ENCODE measurements at places on chromosomes 3 and 15.

DNA sequence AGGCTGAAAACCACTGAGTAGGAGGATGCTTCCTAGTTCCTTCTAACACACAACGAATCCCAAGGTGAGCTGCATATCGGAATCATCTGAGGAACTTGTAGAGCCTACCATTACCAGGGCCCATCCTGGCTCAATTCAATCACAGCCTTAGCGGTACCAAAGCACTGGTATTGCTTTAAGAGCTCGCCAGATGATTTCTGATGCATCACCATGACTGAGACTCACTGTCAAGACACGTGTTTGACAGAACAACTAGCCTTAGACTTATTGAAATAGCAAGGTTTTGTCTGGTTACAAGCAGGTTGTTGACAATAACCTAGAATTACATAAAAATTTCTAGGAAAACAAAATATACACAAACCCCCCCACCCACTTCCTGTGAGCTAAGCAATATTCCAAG, 68.5 kb downstream of the CBLB start:
- DNase-seq = no peak

- DNase-seq = no peak
These were observed 32.7 kb downstream of the SLCO2A1 start for GRCh38 chr3:133996996-133997395.

- no peak for DNase-seq
These were observed 58.5 kb downstream of the CPA3 start for GRCh38 chr3:148923592-148923991.

DNA sequence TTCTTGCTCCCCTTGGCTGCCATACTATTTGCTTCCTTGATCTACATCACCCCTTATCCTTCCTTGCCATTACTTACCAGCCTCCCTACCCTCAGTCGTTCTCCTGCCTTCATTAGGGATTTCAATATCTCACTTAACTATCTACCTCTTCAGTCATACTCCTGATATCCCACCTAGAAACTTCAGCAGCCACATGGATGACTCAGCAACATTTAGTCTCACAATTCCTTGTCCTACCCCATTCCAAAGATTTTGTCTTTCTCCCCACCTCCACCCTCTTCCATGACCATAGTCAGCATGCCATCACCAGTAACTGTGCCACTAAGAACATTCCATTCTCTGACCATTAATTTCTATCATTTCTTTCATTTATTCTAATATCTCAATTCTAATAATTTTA, 18.4 kb downstream of the UPK1B start:
- DNase-seq = no peak

DNA sequence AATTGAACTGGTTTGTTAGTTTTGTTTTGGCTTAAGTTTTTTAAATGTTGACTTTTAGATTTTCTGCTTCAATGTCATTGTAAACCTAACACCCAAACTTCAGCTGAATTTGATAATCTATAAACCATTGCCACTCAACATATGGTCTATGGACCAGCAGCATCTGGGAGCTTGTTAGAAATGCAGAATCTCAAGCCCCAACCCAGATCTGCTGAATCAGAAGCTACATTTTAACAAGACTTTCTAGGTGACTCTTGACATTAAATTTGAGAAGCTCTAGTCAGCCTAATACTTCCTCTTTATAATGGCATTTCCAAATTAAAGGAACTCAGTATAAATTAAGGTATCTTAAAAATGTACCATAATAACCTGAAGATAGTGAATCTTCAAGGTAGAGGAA, 96.5 kb upstream of the THRB start:
- DNase-seq = no peak

DNA sequence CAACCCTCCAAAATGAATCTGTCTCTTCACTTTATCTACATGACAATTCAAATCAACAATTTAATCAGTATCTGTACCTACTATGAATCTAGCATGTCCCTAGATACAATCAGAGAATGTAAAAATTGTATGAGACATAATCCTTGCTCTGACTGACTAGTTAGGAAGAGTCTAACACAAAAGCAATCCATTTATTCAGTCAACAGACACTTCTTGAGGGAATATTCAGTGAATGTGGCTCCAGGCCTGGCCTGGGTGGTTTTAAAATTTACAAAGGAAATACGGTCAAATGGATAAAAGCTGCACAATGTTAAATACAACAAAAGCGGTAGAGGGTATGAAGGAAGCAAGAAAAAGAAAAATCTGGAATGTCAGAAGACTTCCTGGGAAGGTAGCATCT, 45.2 kb downstream of the GSK3B start:
- DNase-seq = no peak

DNA sequence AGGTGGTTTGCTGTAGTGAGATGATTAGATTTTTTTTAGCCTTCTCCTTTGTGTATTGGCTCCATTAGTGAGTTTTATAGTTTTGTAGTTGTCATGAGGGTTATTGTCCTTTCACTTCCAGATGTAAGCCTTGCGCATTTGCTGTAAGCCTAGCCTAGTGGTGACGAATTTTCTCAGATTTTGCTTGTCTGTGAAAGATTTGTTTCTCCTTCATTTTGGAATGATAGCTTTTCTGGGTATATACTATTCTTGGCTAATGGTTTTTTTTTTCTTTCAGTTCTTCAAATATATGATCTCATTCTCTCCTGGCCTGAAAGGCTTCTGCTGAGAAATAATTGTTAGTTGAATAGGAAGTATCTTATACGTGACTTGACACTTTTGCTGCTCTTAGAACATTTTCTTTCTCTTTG, 166.5 kb upstream of the THRB start:
- DNase-seq = peak; percentile 62

- DNase-seq = no peak
These were observed 10.4 kb upstream of the CLPX start for GRCh38 chr15:65195548-65195923.

DNA sequence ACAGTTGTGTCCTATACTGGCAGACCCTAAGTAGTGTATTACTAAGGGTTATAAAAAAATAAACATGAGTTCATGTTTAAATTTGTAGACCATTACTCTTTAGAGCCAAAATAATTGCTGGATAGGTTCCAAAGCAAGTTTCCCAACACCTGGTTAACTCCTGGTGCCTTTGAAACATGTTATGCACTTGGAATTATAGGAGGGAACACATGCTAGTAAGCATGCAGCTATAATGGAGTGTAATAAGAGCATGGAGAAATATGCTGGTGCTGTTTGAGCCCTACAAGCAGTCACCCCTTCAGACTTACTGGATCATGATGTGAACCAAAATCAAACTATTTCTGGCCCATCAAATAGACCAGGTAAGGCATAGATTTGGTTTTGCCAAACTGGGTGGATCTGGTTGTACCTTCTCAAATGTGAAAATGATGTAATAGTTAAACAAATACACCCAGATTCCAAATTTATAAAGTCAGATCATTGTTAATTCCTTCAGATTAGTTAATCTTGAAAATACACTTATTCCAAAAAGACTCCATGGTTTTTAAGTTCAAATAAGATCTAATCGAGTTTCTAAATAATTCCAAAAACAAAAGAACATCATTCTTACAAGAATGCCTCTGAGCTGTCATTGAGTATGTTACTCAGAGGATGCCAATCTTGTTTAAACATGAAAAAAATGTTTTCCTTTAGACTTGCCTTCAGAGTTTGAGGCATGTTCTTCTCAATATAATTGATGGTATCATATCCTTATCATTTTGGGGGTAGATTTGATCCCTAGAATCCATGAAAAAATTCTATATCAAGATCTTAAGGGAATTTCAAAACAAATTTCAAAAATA, 69.3 kb downstream of the LRRC28 start:
- no peak for DNase-seq

DNA sequence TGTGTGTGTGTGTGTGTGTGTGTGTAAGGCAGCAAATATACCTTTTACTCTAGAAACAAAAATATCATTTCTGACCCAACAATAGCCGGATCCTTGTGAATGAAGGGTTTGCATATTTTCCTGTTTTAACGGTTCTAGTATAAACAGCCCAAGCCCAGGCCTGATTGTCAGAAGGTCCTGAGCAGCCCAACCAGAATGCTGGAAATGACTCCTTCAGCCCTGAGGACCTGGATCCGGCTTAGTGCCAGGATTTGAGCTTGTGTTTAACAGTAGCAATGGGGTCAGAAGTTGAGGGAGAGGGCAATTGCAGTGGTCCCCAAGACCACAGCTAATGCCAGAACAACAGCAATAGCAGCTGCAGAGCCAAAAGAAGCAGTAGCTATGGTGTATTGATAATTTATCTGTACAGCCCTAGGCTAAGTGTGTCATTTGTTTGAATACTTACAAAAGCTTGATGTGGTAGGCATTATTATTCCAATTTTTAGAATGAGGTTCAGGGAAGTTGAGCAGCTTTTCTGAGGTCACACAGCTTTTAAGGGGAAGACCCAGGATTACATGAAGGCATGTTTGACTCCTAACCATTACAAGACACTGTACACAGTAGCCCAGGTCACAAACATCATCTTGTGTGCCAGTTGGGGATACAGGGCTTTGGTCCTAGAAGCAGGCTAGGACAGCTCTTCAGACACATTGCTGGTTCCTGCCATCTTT, 12.8 kb downstream of the FOXL2 start:
- no peak for DNase-seq

GRCh38 chr3:140850210-140850955, 91.3 kb upstream of the SLC25A36 start:
- DNase-seq = no peak

DNA sequence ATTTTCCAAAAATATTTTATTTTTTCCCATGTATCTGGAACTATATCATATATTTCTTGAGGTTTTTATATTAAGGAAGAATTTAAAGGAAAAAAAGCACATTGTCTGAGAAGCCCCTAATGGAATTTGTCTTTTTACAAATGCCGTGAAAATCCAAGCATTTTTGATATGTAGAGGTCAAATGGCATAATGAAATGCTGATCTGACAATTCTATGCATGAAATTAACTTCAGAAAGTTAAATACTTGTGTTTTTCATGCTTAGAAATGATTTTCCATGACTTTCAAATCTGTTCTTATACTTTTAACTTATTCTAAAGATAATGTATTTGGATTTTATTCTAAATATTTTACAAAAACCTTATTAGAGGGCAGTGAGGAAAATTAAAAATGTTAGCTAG, 119.2 kb downstream of the NR1I2 start:
- DNase-seq = no peak

DNA sequence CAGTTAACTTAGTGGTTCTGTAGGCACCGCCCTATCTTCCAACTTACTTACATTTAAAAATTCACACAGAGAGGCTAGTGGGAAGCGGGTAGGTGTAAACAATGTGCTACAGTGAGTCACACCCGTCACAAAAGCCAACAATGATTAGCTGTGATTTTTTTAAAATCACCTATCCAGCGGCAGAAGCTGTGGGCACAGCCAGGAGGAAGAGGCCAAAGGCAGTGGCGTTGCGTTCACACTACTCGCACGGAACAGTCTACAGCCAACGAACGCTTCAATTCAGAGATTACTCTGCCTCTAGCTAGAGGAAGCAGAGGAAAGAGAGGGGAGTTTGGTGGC, 2.5 kb upstream of the NLGN1 start:
- DNase-seq = no peak

DNA sequence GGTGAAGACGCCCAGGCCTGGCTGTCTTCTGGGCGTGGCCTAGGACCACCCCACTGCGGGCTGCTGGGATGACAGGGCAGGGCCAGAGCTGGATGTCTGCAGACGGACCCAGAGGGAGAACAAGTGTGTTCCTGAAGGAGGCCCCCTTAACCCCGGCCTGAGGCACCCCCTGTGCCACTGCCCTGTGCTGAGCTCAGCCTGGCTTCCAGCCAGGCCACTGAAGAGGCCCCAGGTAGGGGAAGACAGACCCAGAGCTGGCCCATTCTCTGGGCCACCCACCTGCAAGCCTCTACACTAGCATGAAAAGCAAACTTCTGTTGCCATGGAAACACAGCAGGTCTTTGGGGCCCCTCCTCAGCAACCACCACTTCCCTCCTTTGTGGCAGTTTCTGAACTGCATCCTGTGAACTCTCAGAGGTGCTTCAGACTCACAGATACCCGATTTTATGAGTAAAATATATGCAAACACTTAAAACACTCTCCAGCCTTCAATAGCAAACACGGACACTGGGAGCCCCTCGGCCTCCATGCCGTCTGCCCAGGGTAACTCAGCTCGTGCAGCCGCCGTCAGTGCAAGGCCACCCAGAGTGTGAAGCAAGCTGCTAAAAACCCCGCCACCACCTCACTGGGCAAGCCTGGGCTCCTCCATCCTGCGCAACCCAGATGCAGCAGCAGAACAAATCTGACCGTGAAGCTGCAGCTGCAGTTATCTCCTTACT, 42.5 kb downstream of the CMTM6 start:
- no peak for DNase-seq

GRCh38 chr3:50323614-50324199, 1.2 kb upstream of the HYAL2 start:
- DNase-seq = peak; percentile 12

DNA sequence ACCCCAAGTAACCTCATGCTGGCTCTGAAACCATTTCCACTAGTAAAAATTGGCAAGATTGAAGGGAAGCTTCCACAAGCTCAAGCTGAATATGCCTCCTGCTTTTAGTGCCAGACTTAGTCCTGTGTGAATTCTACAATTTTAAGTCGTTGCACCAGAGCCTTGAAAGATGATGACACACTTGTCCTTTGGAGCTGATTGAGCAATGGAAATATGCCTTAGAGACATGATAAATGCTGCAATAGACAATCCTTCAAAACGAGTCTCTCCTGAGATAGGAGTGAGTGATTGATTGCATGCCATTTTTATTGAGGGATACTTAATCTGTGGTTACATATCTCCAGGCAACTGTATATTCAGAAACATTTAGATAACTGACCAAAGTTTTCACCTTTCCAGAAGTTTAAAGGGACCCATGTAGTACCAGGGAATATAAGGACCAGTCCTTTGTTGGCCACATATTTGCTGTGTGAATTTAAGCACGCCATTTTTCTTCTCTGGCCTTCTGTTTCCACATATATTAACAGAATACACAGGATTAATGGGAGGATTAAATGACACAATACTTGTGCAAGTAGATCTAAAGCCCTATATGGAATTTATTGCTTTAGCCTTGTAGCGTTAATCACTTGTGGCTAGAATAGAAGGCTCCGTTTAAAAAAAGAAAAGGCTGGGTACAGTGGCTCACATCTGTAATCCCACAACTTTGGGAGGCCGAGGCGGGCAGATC, 65.1 kb downstream of the PPARG start:
- DNase-seq = peak; percentile 84

DNA sequence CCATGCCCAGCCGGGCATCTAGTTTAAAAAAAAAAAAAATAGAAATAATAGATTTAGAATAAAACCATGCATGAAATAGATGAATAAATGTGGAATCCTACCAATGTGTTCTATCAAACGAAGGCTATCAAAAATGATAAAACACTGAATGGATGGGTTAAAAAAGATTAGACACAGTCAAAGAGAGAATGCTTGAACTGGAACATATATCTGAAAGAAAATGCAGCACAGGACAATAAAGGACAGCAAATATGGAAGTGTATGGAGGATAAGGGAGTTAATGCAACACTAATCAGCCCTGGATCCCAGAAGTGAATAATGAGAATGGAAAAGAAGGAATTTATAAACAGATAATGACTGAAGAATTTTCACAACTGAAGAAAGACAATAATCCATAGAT, 571.7 kb downstream of the GRM7 start:
- no peak for DNase-seq

DNA sequence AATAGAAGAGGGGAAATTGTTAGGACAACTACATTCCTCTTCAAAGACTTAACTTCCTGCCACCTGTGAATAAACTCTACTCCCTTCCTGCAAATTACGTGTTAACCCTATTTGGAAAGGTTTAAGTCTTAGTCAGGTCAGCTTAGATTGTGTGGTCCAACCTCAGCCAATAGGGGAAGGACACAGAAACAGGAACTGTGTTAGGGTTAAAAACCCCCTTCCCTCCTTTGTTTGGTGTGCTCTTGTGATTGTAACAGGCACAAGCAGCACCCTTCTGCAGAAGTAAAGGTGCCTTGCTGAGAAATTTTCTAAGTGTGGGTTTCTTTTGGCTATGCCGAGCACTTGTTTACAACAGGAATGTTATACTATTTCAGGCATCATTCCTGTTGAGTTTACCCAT, 45.0 kb upstream of the FSTL1 start:
- DNase-seq = no peak
